ENCODE measurements at places on chromosomes 5 and 9.

- no peak for DNase-seq
Observed at GRCh38 chr9:120904061-120904977, 22.3 kb downstream of the TRAF1 start.

DNA sequence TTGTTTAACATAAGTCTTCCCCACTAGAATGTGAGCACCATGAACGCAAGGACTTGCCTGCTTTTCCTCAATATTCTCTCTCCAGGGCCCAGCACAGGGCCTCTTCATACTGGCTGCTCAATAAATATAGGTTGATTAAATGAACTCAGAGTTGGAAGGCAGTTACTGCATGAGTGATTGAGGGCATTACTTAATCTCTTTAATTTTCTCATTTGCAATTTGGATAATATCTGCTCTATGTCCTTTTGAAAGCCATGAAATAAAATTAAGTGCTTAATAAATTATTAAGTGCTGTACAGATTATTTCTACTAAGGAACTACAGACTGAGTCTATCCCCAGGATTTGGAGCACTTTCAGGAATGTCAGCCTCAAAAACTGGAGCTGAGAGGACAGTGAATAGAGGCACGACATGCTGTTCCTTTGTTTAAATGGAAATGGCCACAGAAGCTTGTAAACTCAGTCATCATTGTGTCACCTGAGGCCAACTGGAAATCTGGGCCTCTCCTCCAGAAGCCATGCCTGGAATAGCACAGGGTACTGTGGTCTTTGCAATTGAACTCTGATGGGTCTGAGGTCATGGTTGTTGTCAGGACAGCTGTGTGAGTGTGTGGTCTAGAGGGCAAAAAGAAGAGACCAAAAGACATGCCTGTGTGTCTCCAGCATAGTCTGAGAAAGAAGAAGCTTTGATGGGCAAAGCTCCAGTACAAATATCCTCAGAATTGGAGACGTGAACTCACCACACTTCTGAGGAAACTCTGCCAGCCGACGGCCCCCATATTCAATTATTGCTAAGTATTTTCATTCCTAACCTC is 86.1 kb downstream of the SH3TC2 start:
- DNase-seq: no peak

DNA sequence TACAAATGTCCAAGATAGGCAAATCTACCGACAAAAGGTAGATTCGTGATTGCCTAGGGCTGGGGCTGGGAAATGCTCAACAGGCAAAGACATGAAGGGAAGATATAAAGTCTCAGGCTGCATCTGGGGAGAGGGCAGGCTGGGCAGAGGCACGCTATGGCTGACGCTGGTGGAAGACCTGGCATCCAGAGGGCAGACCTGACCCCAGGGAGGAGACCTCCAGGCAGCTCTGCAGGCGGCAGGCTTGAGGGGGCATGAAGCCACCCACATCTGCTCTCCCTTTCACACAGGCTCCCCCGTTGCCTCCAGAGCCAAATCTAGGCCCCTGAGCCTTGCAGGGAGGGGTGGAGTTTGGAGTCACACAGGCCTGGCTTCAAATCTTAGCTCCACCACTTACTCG is 145.5 kb downstream of the PAX5 start:
- no peak for DNase-seq

GRCh38 chr9:80995759-80996158 is 693.6 kb downstream of the TLE1 start:
- no peak for DNase-seq
